ENCODE measurements at places on chromosomes 16 and 17.
A peak's percentile ranks its signal among the peaks of the same experiment; 100 is the strongest.

GRCh38 chr16:84889066-84889465 lies 69.3 kb downstream of the CRISPLD2 start:
- no peak for DNase-seq

GRCh38 chr16:68710211-68710610 lies 26.9 kb upstream of the CDH1 start:
- DNase-seq: no peak

GRCh38 chr17:74464730-74465377 lies 1.6 kb upstream of the CD300A start:
- no peak for DNase-seq

DNA sequence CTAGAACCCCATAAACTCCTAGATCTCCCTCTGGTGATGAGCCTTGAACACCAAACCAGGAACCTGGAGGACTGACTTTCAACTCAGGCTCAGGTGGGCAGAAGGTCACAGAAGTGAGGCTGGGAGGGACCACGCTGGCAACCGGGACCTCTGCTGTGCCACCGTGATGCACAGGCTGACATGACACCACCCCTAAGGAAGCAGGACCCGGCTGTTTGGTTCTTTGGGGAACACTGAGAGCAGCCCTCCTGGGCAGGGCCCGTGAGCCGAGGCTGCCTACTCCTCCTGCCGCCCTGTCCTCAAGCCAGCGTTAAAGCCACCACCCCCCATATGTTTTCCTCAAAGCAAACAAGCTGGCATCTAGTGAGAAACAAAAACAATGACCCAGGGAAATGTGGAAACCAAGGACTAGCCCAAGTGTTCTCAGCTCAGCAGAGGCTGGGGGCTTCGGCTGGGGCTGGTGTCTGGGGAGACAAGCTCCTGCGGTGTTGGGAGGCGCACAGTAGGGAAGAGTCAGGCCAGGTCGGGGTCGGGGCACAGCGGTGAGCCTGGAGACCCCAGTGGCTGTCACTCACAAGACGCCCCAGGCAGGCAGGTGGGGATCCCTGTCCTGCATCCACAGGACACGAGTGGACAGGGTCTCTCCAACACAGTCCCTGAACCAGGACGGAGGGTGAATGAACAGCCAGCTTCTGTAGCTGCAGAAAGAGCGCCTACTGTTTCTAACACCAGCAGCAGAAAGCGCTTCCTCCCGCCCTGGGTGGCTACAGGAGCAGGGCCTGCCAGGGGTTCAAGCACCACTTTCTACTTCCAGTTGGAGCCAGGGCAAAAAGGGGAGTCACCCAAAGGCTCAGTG lies 1.7 kb downstream of the SMIM5 start:
- DNase-seq: no peak

- DNase-seq: peak; percentile 73
These were observed 245.7 kb downstream of the PRKCA start for GRCh38 chr17:66548158-66548557.

- DNase-seq: no peak
These were observed 99.1 kb downstream of the SOX9 start for GRCh38 chr17:72219824-72220493.

GRCh38 chr17:78381601-78382232 lies 3.3 kb downstream of the PGS1 start:
- peak; percentile 22 for DNase-seq

- no peak for DNase-seq
These were observed 1.3 kb downstream of the SHMT1 start for GRCh38 chr17:18361837-18362697.

GRCh38 chr17:3845291-3845620 lies 790 bp downstream of the NCBP3 start:
- peak; percentile 18 for DNase-seq

Measured in HT1080 (cell line).